Tibial nerve (tissue), 4 donors: ENCODE measurements at places on chromosomes 4 and X. TPM values are rescaled to one million over a fixed set of nuclear protein-coding genes. Genes with fewer than 3 reads are reported as not detected.

- no peak overlapping the region for H3K27ac ChIP-seq
- H3K4me1 ChIP-seq = no peaks in the 10 kb centered on the region
- H3K27me3 ChIP-seq = no peaks in the 10 kb centered on the region
- no peaks in the 10 kb centered on the region for H3K36me3 ChIP-seq
- no peak overlapping the region for H3K4me3 ChIP-seq
- DNase-seq = no peak
Measured at GRCh38 chr4:28378109-28378830, 1517.6 kb downstream of the STIM2 start.

DNA sequence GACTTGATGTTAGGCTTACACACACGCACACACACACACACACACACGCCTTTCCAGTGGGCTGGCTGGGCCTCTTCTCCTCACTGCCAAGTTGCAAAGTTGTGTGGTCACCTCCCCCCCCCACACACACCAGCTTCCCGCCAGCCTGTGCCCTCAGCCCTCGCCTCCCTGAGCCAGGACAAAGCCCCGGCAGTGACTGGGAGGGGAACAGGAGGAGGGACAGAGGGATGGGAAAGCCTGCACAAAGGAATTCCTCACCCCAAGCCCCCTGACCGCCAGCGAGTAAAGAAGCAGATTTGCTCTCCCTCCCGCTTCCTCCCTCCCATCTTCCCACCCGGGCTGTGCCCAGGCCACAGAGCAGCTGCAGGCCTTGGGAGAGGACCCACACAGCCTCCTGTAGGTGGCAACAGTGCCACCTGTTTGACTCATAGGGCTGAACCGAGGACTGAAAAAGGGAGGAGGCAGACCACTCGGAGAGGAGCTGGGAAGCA lies at the start of gene GDPD2:
Gene GDPD2, plus strand, starts transcription at position 464 of the 491 bp plus-strand sequence. CDS start 1,671 bp downstream, outside the sequence.
- DNase-seq = no peak
- no peak within 1 kb of the TSS for H3K27ac ChIP-seq
- no peak within 1 kb of the TSS for H3K4me3 ChIP-seq

- DNase-seq = no peak
- H3K27ac ChIP-seq = no peak overlapping the region
- no peak overlapping the region for H3K4me3 ChIP-seq
- no peaks in the 10 kb centered on the region for H3K36me3 ChIP-seq
Measured at GRCh38 chr4:60016971-60017370, 1183.2 kb upstream of the ADGRL3 start.

SOX3 gene
- total RNA-seq = not detected

PRR32 gene
- total RNA-seq = not detected

SRPK3 gene
- total RNA-seq = 0.98 TPM
